Mucosa of descending colon (tissue), 3 donors: ENCODE measurements at places on chromosomes 7 and 10.
A peak's percentile ranks its signal among the peaks of the same experiment; 100 is the strongest.

DNA sequence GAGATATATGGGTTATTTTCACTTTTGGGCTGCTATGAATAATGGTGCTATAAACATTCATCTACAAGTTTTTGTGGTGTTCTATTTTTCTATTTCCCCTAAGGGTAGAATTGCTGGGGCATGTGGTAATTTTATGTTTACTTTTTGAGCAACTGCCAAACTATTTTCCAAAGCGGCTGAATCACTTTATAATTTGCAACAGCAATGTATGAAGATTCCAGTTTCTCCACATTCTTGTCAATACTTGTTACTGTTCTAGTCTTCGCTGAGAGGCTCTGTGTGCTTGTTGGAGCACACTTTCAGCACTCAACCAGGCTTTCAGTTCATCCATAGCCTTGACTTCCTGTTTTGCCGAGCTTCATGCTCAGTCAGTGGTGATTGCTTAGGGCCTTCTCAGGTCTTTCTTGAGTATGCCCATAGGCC is 39.0 kb downstream of the ADK start:
- peak; percentile 29 for DNase-seq

- DNase-seq: no peak
These were observed 267.0 kb downstream of the FRMD4A start for GRCh38 chr10:14063531-14064285.

GRCh38 chr10:70674560-70675495 is 2.5 kb downstream of the ADAMTS14 start:
- no peak for DNase-seq

GRCh38 chr7:1666823-1667565 is 3.1 kb upstream of the ELFN1 start:
- DNase-seq: peak; percentile 24

DNA sequence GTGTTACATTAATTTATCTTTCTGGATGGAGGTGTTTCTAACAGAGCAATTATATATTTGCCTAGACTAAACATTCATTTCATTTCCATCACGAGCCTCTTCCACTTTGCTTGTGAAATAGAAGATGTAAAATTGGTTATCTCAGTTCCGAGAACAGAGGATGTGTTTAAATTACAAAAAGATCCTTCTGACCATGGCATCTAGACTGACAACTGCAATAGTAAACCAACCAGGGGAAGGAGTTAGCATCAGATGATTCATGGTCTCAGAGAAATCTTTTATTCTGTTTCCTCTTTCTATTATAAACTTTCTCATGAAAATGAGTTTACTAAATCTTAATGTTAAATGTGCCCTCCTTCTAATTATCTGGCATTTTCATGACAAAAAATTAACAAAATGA is 149.8 kb upstream of the WDR11 start:
- DNase-seq: no peak

DNA sequence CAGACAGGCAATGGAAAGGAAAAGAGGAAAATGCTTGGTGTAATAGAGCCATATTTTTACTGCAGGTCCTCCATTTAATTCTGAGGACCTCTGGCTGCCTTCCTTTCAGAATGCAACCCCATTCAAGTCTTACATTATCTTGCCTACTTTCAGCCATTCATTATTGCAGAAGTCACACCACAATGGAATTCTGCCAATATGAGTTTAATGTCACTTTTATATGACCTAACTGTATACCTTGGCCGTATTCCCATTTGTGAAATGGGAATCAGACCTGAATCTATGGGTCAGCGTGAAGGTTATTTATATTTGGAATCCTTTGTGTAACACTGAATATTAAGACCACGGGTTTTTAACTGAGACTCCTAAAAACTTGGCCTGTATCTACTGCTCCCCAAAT is 241.7 kb upstream of the AOAH start:
- DNase-seq: no peak

DNA sequence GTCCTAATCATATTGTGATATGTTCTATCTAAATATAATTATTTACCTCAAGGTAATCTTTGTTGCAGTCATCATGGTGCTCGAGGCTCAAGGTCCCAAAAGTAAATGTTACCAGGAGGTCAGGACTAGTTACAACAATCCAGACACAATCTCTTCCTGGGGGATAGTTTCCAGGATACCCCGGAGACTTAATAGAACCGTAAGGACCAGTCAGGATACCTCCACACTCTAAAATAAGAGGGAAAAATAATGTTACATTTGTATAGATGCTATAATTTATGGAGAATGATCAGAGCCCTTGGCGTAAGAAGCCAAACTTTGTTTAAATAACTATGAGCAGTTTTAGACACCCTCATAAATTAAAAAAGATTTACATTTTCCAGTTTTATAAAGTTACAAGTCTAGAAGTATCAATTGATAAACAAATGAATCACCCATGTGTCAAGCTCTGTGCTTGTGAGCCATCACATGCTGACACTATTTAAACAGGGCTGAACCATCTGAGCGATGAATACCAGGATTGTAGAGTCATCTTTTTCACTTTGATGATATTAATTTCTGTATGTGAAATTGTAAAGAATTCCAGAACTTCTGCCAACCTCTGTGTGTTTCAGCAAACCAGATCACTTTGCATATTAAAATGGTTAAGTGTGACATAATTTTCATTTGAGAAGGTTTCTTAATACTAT is 41.3 kb downstream of the CUBN start:
- no peak for DNase-seq

DNA sequence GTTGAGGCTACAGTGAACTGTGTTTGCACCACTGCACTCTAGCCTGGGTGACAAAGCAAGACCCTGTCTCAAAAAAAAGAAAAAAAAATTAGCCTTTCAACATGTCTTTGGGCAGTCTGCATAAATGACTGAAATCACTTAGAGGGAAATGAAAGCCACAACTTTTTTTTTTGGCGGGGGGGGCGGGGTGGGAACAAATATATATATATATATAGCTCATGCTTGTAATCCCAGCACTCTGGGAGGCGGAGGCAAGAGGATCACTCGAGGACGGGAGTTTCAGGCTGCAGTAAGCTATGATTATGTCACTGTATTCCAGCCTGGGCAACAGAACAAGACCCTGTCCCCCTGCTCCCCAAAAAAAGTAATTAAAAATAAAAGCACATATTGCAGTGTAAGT is 23.4 kb upstream of the MICU1 start:
- no peak for DNase-seq

GRCh38 chr10:49690698-49691356 is 11.4 kb downstream of the C10orf53 start:
- DNase-seq: no peak

DNA sequence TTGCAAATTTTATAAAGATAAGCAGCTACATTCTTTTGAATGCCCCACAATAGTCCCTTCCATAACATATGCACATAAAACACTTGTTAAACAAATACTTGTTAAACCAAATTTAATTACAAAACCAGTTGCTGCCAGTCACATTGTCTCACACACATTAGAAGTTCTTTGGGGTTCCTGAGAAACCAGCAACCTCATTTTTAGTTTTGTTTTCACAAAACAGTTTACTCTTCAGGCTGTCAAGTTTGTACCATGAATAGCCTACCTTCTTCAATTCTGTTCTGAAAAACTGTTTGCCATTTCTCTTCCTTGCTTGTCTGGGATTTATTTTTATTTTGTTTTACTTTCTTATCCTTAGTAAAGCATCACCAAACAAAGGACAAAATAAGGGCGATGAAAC is 176.5 kb upstream of the PHF14 start:
- DNase-seq: no peak

DNA sequence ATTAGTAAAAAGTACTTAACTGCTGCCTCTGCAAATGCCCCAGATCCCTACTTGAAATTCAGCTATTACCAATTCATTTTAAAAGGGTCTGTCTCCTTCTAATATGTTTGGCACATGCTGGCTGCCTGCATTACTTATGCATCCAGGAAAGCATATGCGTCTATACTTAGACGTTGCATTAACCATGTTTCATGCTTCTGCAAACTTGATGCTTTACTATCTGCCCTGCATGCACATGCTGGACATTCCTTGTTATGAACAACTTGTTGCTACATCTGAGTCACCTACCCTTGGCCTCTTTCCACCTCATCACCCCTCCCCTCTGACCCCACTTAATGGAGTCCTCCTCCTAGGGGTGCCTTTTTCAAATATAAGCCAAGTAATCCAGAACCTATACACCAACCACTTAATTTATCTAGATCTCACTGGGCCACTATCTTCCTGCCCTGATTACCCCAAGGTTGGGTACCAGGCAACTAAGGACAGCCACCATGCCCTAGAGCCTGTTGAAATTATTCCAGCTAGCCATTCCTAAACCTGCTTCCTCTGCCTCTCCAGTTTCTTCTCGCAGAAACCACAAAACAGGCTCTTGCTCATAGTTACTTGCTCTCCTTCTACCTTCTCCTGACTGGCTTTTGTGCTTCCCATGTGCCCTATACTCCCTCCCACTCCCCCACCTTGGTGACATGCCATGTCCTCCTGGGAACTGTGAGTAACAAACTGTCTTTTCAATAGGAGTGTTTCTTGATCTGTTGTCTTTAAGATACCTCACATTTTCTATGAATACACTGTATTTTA is 1187.9 kb downstream of the REEP3 start:
- no peak for DNase-seq

DNA sequence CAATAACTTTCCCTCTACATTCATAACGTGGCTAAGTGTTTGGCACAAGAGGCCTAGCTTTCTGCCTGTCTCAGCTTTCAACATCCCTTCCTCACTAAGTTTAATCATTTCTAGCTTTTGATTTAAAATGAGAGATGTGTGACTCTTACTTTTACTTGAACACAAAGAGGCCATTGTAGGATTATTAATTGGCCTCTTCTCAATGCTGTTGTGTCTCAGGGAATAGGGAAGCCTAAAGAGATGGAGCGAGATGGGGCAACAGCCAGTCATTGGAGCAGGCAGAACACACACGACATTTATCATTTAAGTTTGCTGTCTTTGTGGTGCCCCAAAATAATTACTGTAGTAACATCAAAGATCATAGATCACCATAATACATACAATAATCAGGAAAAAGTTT is 167.1 kb upstream of the TRIM24 start:
- no peak for DNase-seq

- DNase-seq: no peak
These were observed 12.6 kb downstream of the BAZ1B start for GRCh38 chr7:73509463-73509862.

DNA sequence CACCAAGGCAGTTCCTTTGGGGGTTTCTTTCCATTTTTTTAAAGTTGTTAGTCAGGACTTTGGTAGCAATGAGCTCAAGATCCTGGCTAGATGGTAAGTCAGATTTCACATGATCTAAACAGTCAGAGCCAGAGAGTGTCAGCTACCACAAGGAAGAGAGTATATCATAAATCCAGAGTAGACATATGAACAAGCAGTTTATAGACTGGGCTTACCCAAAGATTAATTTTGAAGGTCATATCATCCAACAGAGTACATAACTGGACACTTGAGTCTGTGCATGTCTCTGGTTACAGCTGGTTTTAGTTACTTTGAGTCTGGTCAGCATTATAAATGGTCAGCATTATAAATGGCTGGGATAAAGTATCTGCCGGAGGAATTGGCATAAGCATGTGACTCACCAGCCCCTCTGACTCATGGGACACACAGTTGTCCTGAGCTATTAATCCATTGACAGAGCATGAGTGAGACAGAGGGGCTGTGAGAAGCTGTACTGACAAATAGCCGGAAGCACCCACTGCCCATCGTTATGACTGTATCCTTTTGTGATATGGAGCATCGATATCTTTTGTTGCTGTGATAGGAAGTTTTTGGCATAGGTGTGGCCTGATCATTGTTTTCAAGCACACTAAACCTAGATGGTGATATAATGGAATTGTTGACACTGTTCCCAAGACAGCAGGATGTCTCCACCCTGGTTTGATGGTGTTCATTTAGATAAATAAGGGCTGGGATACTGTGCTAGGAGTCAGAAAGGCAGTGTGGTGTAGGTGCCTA is 19.3 kb downstream of the PPP1R3C start:
- peak; percentile 22 for DNase-seq

DNA sequence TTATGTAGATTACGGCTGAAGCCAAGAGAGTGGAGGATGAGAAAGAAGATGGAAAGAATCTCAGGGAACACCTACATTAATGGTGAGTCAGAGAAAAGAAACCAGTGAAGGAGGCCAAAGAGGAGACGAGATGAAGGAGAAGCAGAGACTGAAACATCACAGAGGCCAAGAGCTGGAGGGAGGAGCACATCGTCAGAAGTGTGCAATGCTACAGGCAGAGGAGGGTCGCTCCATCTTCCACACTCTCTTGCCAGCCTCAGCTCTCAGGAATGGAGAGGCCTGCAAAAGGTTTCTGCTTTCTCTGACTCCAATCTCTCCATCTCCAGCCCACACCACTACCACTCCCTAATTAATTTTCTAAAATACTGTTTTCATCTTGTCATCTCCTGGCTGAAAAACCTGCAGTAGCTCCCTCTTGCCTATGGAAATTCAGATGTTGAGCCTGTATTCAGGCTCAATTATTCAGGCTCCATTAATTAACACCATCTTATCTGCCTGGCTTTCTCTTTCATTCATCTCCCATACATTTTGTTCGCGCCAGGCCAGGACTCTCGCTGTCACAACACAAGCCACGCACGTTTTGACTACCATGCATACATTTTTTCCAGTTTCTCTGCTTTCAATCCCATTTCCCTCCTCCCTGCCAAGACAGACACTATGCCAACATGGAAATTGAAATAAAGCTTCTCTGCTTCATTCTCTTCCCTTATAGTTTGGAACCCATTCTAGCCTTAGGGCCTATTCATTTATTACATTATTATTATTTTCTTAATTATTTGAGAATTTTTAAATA is 165.8 kb downstream of the INHBA start:
- DNase-seq: no peak

GRCh38 chr10:26475386-26475785 is 37.2 kb downstream of the APBB1IP start:
- DNase-seq: no peak

- DNase-seq: no peak
These were observed 2.9 kb upstream of the AKR1C8 start for GRCh38 chr10:5187867-5188266.

DNA sequence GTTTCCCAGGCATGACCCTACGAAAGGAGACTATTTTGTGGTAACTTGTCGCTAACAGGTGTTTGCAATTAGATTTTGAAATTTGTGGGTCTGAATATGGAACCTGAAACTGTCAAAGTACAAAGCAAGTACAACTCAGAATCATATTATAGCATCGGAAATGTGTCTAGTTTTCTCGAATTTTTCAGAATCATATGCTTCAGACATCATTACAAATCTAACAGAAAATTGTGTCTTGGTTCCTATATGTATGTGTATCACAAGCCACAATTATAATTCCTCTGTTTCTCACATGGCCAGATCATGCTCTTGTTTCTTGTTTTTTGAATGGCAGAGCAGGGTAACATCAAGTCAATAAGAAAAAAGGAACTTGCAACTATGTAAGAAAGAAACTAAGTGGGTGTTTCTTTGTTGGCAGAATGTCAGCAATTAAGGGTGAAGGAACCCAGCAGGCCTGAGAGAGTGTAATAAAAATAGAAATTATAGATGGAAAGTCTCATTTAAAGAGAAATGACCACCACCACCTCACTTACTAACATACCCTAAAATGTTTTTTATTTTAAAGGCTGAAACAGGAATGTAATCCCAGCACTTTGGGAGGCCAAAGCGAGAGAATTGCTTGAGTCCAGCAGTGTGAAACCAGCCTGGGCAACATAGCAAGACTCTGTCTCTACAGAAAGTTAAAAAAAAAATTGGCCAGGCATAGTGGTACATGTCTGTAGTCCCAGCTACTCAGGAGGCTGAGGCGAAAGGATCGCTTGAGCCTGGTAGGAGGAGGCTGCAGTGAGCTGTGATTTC is 51.3 kb downstream of the PRTFDC1 start:
- no peak for DNase-seq
